ENCODE measurements at places on chromosomes 7 and 10.

GRCh38 chr10:97408496-97408992 lies 7.4 kb upstream of the RRP12 start:
- DNase-seq: no peak

GRCh38 chr7:91883676-91884362 lies 3.3 kb upstream of the MTERF1 start:
- no peak for DNase-seq

DNA sequence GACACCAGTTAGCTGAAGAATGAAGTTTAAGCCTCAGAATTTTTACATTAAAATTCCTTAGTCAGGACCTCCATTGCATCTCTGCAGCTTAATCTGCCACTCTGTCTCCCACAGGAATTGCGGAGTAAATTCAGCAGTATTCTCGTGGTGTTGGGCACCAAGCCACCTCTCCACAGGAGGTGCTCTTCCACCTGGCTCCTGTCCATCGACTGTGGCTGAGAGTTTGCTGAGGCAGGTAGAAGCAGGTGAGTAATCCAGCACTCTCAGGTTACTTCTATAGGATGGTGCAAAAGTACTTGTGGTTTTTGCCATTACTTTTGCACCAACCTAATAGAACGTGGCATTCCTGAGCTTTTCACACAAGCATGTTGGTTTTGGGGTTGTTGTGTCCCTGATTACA lies 134.1 kb downstream of the GFRA1 start:
- DNase-seq: no peak

DNA sequence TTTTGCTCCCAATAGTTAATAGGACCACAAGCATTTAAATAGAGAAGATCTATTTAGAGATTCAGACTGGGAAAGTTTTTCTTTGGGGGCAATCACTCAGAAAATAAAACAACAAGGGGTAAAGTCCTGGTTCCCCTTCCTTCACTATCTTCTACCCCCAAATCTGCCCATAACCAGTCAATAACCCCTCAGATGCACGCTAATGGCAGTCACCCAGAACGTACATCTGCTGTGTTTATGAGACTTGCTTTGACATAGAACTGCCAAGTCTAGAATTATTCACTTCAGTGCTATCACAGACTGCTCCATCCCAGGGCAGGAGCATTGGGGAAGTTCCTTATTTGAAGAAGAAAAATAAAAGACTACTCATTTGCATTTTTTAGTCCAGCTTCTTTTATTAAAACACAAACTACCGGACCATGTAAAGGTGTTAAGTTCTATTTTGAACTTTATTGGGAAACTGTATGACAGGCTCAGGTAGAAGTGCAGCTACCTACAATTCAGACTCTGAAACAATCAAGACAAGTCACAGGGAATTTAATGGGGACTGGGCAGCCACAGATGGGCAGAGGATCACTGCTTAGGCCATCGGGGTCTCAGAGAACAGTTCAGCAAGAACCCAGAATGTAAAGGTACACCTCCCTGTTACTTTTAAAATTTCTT lies 38.4 kb downstream of the ANK3 start:
- no peak for DNase-seq

DNA sequence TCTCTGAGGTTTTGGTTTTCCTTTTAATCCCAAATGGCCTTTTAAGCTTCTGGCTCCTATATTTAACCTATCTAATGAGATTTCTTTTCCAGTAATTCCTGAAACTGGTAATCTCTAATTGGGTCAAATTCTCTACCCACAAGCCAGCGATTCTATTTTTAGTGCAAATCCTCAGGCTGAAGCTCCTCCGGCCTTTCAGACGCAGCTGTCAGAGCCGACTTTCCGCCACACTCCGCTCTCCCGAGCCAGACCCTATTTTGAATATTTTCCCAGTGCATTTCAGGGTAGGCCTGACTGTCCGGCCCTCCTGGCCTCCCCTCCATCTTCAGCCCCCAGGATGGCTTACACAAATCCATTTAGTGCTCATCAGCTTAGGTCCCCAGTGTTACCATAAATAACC lies 9.7 kb upstream of the ADCY1 start:
- DNase-seq: no peak

DNA sequence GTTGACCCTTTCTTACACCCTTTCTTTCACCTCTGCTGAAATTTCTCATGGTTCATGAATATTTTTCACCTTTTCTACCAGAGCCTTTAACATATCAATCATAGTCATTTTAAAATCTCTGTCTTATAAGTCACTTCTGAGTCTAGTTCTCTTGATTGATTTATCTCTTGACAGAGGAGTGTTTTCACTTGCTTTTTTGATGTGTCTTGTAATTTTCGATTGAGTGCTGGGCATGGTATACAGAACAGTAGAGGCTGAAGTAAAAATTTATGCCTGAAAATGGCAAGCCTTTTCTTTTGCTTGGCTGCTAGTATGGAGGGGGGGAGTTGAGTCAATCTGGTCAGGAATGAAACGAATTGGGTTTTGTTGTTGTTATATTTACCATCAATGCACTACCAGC lies 41.2 kb upstream of the NPTX2 start:
- no peak for DNase-seq

Measured in urothelium cell line (cell line).